ENCODE measurements at places on chromosomes 12 and 14.

DNA sequence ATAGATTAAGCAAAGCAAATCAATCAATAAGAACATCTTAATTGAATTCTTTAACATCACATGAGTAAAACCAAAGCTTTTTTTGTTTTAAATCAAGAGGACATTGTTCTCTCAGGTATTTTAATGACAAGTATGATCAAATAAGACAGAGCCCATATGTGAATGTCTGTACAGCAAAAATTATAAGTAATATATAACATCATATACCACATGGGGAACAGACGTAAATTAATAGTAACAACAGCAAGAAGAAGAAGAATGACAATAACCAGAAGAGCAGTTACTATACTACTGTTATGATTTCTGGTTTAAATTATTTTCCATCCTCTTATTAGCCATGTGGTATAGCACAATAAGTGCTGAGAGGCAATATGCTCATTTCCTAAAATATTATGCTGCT is 335.5 kb downstream of the ADAMTS20 start:
- no peak for DNase-seq

GRCh38 chr14:38040411-38040810 is 167.3 kb upstream of the SSTR1 start:
- DNase-seq: no peak

DNA sequence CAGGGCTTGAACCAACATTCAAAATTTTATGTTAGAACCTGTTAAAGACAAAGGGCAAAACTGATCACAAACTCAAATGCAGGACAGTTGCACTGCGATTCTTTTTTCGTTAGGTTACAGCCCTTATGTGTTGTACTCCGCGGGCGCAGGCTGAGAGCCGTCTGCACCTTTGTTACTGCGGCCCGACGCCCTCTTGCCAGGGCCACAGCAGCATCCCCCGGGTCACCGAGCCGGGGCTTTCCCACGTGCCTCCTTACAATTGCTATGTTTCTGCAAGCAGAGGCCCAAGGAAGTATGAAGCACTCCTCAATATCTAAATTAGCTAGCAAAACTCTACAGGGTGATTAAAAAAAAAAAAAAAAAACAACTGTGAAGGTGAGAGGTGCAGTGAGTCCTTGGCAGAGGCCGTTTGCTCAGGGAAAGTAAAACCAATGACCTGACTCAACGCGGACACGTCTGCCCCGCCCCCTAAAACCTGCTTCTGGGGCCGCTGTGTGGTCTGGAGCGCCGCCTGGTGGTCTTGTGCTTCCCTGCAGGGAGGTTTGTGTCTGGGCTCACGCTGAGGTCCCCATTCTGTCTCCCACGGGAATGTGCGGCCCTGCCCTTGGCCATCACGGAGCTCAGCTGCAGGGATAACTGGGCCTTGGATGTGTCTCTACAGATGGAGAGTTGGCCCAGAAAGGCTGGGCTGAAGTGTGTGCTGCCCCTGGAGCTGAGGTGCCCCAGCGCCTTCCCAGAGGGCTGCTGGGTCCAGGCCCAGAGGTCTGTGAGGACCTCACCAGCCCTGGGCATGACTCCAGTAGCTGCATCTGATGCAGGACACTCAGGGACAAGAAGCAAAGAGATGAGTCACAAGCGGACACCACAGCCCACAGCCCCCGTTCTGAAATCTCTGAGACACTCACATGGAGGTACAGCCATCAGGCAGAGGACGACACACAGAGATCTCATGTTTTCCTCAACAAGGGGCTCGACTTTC is 418.5 kb downstream of the TMEM121 start:
- peak; percentile 64 for DNase-seq

- DNase-seq: no peak
These were observed 126.0 kb upstream of the CNTN1 start for GRCh38 chr12:40566271-40566670.

- DNase-seq: no peak
These were observed 25.0 kb downstream of the CFAP54 start for GRCh38 chr12:96514328-96514727.

DNA sequence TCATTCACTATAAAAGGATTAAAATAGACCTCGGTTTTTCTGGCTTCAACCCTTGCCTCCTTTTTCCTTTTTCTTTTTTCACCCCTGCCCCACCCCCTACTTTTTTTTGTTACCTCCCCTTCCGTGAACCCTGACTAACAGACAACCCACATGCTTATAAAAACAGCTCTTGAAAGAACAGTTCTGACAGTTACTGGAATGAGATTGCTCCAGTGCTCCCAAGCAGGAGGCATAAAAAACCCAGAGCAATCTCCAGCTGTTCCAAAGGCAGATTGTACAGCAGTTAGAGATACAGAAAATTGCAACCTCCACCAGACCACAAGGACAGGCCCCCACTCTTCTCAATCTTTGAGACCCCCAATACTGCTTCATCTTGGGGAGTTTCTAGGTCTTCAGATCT is 29.9 kb upstream of the TMEM260 start:
- DNase-seq: no peak

DNA sequence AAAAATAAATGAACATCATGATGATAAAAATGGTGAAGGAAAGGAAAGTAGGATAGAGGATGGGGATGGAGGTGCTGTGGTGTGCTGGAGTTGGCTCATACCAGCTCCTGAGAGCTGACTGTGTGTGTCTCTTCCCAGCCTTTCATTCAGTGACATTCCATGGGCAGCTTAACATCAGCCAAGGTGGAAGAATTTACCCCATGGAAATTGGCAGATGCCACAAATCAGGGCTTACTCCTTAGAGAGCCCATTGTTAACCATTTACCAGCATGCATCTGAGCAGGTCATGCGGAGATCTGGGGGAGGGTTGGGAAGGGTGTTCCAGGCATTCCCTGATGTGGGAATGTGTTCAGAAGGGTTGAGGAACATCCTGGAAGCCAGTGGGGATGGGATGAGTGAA is 164.7 kb upstream of the MYL2 start:
- DNase-seq: no peak

GRCh38 chr14:99649219-99649618 is 4.3 kb downstream of the HHIPL1 start:
- DNase-seq: no peak

DNA sequence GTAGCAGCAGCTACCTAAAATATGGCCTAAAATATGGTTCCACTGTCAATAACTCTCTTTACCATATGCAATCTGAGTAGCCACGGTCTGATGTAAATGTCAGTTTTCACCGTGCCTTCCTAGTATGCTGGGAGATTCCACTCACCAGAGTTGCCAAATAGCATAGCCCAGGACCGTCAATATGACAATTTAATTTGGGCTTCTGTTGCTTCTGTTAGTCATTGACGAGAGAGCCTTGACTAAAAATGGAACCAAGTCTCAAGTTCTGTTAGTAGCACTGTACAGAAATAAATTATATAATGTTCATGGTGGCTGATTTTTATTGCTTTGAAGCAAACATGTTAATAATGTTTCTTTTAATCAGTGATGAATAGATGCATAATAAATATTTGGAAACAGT is 348.4 kb downstream of the BCAT1 start:
- no peak for DNase-seq

DNA sequence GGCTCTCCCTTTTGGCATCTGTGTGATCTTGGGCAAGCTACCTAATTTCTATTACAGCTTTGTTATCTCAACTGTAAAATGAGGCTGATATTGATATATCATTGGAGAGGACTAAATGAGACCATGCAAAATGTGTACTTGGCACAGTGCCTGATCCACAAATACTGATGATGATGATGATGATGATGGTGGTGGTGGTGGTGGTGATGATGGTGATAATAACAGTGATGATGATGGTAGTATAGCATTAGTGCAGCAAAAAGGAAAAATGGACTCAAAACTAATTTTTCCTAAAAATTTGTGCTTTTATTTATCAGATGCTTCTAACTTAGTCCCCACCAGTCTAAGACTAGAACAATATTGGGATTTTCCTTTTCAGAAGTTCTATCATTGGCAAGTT is 70.7 kb downstream of the KCNMB4 start:
- no peak for DNase-seq

DNA sequence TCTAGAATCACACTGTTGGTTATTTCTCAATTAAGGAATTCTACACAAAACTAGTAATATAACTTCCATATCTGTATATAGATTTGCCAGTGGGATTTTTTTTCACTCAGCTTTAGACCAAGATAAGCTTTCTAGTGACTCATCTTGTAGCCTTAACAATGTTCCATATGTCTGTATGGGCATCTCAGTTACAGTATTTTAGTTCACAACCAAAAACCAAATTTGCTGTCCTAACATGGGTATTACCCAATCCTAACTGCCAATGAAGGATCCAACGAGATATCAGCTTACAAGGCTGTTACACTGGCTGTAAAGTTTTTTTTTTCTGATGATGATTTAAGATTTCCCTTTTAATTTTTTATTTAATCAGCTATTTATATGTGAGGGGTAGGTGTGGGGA is 31.5 kb upstream of the KRR1 start:
- no peak for DNase-seq

GRCh38 chr12:42704340-42704739 is 114.8 kb upstream of the PRICKLE1 start:
- no peak for DNase-seq

- no peak for DNase-seq
These were observed 218.0 kb downstream of the PPFIA2 start for GRCh38 chr12:81541121-81541520.

DNA sequence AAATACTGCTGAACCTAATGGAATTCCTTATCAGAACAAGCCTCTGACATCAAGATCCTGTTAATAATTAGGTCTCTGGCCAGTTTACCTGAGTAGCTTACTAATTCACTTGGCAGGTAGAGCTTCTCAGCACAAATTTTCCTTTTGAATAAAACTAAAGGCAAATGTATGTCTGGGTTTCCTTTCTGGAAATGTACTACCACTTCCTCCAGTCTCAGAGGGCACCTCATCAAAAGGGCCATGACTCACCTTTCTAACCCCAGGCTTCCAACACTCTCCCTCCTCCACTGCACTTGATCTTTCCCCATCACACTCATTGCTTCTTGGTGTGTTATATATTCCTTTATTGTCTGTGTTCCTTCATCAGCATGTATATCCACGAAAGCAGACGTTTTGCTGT is 90.5 kb downstream of the SLC2A13 start:
- DNase-seq: no peak

- DNase-seq: no peak
These were observed 36.7 kb upstream of the EGLN3 start for GRCh38 chr14:33987565-33988080.

DNA sequence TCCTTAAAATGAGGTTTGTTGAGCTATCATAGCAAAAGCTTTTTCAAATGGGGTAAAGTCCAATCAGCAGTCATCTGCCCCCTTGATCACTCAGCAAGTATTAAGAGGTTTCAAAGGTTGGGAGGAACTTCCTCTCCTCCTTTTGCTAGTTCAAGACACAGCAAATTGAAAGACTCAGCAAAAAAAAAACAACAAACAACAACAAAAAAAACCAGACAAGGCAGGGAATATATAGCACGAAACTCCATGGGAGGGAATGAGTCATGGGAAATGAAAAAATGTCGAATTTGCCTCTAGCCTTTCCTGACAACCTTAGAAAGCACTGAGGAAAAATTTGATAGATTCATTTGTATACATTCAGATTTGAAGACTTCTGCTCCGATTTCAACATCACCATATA is 1.6 kb upstream of the SLC7A8 start:
- no peak for DNase-seq

- no peak for DNase-seq
These were observed 24.3 kb downstream of the CFAP54 start for GRCh38 chr12:96513681-96514080.

- no peak for DNase-seq
These were observed 15.6 kb downstream of the ITPK1 start for GRCh38 chr14:93100100-93100499.

DNA sequence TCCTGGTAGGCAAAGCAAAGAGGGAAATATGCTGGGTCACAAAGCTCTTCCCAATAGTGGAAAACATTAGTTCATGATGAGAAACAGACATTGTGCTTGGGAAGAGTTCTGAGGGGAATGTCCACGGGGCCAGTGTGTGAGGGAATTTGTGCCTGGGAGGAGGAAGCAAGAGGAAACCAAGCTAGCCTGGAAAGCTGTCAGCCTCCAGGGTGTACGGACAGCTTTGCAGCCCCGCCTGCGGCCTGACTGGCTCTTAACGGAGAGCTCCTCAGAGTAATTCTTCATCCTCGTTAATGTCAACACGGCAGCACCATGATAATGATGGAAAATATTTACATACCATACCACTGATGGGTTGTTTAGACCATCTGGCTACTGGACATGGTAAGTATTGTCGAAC is 32.4 kb downstream of the PITPNM2 start:
- DNase-seq: no peak

DNA sequence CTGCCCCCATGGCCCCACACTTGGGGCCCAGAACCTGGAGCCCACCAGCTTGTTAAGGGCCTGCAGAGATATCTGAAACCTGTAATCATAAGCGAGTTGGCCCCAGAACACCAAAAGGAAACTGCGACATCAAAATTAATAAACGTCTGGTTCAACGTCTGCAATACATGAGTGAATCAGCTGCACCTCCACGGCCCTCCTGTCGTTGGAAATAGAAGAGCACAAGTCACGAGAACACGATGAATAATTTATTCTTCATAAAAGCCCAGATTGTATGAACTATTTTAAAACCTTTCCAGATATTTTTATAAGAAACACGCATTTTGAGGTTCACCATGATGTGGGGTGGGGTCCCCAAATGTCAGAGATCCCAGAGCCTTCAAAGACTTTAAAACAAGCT is 9.7 kb upstream of the CMKLR1 start:
- DNase-seq: no peak
